ENCODE measurements at places on chromosomes 7 and 10.

- DNase-seq = no peak
Observed at GRCh38 chr10:26621243-26621888, 76.1 kb upstream of the PDSS1 start.

DNA sequence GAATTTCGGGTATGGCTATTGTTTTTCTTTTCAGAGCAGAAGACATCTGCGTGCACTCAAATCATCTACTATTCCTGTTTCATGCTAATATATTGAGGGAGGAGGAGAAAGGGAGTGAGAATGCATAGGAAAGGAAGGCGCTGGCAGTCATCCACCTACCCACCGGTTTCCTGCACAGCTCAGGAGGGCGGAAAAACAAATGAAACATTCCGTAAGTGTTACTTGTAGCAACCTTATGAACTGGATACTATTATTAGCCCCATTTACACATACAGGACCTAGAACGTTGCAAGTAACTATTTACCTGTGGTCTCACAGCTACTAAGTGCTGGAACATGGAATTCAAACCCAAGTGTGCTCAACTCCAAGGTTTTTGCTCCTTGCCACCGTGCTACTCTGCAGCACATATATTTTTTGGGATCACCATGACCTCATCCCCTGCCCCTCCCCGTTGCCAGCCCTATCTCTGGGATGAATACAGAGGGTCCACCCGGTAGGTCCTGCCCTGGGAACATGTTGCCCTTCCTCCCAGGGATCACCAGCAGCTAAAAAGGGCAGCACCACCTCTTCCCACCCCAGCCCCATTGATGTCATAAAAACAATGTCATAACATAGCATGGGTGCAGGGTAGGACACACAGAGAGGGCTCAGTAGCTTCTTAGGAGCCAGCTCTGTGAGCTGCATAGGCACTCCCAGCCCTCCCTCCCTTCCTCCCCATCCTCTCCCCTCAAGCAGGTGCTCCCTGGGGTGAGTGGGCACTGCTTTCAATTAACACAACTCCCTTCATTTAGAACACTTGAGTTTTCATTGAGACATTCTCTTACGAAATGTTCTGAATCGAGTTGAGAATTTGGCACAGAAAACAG, 16.9 kb downstream of the GFRA1 start:
- no peak for DNase-seq

- DNase-seq = no peak
Observed at GRCh38 chr10:95873651-95874050, 34.1 kb upstream of the CC2D2B start.

DNA sequence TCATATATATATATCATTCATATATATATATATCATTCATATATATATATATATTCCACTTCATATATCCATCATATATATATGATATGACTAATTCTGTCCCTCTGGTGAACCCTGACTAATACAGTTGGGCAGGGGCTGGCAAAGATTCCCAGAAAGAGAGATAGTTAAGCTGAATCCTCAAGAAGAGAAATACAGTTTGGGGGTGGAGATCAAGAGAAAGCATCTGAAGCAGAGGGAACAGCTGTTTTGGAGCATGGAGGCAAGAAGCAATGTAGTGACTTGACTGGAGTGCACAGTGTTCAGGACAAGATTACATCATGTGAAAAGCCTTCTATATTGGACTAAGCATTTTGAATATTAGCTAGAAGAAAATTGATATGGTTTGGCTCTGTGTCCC, 540.7 kb downstream of the MAGI2 start:
- DNase-seq = no peak

DNA sequence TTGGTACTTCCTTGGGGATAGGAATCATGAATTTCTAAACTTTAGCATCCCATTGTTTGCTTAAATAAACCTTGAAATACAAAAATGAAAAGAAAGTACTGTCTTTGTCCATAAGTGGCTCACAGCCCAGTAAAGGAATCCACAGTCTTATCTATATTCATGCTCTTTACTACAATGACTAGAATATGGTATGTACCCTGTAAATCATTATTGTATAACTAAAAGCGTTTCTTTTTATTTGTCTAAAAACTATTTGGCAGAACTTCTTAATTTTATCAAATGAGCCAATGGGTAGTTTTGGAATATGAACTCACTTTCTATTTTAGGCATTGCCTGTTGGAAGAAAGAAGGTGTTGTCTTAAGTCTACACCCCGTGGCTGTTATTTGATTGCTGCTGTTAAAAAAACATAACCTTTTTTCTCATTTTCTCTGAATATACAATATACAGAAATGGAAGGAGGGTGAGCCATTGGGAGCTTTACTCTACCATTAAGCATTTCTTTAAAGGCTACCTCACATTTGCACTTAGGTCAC, 12.4 kb upstream of the STRIP2 start:
- DNase-seq = no peak

DNA sequence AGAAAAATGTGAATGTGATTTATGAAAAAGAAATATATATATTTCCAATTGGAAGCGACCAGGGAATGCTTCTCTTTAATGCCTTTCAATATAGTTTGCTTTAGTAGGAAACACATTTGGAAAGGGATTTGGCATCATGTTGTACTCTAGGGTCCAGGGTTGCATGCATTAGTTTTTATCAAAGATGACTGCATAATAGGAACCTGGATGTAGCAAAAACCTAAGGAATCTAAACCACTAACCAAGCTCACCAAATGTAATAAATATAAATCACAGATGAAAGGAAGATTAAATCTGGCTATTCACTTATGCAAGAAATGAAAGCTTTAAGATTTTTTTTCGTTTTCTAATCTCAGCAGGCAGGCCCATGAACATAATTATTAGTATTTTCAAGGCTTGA, 120.0 kb downstream of the ATXN7L1 start:
- no peak for DNase-seq

DNA sequence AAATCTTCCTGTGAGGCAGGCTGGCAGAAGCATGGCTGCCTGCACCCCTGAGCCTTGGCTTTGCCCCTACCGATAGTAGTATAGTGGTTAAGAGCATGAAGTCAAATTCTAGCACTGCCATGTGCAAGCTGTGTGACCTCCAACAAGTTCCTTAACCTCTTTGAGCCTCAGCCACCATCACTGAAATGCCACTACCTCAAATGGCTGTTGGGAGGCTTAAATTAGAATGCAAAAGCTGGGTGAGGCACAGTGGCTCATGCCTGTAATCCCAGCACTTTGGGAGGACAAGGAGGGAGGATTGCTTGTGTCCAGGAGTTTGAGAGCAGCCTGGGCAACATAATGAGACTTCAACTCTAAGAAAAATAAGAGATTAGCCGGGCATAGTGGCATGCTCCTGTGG, 8.4 kb downstream of the SFRP5 start:
- DNase-seq = no peak

GRCh38 chr10:74394416-74394969, 243.5 kb downstream of the ADK start:
- DNase-seq = no peak

DNA sequence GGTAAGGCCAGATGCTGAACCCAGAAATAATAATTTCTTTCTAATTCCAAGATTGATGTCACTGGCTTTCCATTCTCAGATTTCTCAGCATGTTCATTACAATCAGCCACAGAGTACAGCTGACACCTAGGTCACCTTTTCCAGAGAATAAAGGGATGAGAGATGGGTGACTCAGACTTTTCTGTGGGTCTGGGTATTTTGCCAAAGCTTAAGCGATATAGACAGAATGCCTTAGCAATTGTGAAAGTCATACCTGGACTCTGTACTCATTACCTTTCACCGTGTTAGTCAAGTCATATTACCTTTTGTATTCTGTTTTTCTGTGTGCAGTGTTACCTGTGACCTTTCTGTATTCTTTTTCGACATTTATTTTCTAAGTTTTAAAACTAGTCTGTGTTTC, 10.6 kb upstream of the PRTFDC1 start:
- DNase-seq = no peak

GRCh38 chr7:47951374-47951773, 3.1 kb upstream of the PKD1L1 start:
- no peak for DNase-seq

GRCh38 chr10:133224756-133225372, 5.2 kb upstream of the UTF1 start:
- no peak for DNase-seq

DNA sequence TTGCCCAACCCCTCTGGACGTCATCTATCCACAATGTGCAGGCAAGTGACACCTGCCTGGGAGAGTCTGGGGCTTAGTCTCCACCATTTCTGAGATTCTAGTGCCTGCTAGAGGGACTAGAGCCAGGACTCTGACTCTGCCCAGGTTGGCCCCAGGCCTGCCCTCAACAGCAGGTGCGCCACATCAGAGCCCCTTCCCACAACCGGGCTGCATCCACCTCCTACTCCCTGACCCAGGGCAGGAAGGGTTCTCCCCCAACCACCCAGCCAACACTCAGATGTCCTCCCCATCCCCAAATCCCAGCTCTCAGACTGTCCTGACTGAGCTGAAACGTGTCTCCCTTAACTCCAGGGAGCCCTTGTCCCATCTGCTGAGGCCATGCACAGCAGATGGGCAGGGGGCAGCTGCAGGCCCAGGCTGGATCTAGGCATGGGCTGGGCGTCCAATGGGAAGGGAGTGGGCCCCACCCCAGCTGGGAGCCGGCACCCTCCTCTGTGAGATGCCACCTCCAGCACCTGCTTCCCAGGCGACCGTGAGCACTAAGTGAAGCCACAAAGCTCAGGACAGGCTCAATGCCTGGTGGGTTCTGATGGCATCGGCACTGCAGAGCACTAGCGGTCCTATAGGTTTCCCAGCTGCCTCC, 49.2 kb downstream of the RASGEF1A start:
- DNase-seq = no peak

GRCh38 chr10:98331885-98332284, 63.9 kb upstream of the LOXL4 start:
- no peak for DNase-seq

GRCh38 chr7:114450431-114450830, 35.8 kb downstream of the FOXP2 start:
- no peak for DNase-seq

GRCh38 chr7:30364773-30365172, 80.4 kb downstream of the ZNRF2 start:
- DNase-seq = no peak

DNA sequence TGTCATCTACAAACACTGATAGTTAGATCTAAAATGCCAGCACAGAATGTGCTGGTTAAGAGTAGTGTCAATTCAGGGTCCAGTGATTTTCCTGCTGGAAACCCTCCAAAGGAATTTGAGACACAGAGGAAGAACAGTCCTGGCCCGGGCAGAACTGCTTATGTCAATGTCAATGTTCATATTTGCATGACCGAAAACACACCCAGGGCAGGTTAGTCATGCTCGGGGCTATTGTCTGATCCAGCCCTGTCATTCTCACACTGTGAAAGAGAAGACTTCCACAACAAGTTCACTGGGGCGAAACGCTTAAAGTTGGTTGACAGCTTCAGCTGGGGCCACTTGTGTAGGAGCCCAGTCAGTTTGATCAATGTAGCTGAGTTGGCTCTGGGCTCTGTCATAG, 139.3 kb downstream of the C1GALT1 start:
- no peak for DNase-seq

- no peak for DNase-seq
Observed at GRCh38 chr10:96387161-96387560, 28.4 kb upstream of the OPALIN start.

DNA sequence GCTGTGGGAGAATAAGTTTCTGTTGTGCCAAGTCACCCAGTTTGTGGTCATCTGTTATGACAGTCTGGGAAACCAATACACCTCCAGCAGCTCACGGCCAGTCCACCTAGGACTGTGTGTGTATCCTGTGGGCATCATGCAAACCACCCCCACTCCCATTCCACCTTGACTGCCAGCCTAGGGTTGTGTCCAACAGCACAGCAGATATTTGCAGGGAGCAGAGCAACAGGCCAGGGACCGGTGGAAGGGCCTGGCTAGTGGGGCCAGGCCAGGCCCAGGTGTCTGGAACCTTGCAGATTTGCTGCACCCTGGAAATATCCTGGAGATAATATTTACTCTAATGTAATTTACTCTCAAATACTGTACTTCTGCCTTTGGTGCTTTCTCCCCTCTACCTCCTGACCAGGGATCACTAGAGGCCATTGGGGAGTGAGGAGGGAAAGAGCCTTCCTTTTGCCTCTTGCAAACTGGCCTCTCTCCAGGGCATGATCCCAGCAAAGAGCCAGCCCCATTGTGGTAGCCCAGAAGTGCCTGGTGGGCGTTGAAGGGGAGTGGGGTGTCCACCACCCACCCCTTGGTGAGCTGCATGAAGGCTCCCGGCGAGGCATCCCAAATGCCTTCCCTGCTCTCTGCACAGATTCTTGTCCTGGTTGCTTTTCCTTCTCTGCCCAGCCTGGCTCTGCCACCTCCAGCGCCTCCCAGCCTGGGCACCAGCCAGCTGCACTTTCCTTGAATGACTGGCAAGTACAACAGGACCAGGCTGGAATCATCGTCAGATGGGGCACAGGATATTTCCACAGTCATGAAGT, 15.2 kb upstream of the TPST1 start:
- no peak for DNase-seq

- DNase-seq = no peak
Observed at GRCh38 chr10:17144757-17145156, 15.1 kb upstream of the CUBN start.

DNA sequence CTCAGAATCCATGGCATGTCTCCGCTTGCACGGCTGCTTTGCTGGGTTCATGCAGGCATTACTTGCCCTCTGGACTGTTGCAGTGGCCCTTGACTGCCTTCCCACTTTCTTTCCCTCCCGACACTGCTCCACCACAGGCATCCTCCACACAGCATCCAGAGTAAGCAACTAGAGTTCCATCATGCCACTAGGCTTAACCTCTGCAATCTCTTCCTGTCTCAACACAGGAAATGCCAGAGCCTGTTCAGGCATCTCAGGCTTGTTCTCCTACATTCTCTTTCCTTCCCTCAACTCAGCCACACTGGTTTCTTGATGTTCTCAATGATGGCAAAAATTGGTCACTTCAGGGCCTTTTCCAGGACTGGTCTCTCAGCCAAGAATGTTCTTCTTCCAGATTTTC, 284.5 kb upstream of the KLF6 start:
- no peak for DNase-seq

DNA sequence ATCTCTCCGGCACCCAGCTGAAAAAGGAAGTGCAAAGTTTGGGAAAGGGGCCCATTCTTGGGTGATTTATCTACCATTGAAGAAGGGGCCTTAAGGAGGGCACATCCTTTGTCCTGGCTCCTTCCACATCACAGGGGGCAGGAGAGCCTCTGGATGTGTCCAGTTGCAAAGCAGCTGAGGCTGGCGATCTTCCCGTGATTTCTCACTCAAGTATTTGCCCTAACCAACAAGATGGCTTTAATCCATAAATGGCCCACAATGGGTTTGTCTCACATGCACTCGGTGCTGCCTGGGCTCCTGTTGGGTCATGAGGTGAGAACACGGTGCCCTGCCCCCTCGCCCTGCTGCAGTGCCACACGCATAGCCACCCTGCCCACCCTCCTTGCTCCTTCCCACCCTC, 14.2 kb upstream of the FRMPD2 start:
- DNase-seq = no peak

DNA sequence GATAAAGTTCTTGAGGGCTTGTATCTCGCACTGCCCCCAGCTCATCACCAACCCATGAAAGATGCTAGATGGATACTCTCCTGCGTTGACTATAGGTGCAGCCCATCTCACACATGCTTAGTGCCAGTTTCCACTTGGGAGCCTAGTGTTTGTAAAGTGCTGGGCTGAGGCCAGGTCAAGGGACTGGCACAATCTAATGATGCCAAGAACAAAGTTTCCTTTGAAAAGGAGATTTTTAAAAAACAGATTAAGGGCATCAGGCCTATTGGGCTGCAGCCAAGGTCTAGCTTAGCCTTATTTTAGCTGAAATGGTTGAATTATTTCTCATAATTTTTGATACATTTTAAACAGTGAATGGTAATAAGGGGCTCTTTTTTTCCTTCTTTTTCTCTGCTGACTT, 259.0 kb downstream of the ADRA2A start:
- DNase-seq = no peak
